ENCODE measurements at places on chromosomes 1 and 21.
A peak's percentile ranks its signal among the peaks of the same experiment; 100 is the strongest.

- DNase-seq = no peak
Measured at GRCh38 chr1:238484121-238484520, 593.4 kb upstream of the ZP4 start.

DNA sequence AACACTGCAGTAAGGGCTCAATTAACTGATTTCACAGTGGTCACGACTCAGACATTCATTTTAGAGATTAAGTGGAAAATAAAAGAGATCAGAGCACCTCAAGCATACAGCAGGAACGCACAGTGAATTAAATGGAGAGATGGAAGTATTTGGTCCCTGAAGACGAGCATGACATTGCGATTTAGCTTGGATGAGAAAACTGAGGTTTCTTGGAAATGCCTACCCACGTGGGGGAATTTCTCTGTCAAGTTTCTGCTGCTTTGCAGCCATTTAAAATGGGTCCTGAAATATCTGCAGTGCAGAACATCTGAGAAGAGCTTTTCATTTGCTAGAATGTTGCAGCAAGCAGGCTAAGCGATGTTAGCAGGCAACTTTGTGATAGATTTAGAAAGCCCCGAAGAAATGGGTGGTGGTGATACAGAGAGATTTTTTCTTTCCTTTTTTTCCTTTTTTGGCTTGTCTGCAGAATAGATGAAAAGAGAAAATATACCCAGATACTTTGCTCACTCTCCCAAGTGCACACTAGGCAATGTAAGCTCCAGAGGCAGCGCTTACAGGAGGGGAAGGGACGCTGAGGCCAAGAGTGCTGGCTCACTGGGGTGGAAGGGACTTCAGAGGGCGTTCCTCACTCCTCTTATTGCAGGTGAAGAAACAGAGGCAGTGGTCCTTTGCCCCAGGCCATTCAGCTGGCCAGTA, 258.0 kb downstream of the KCNJ6 start:
- no peak for DNase-seq

DNA sequence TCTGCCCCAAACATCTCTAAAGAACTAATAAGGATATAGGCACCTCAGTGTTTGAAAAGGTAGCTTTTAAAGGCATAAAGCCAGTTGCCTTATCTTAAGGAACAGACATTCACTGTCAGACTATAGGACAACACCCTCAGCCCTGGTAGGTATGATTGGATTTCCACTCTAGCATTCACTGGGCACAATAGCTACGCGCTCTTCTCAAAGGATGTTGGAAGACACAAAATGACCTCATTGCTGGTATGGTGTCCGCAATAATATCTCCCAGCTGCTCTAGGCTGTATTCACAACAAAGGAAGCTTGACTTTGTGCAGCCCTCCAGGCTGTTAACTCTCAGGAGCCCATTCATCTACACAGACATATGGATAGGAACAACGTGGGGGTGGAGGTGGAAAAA, 119.4 kb upstream of the CXADR start:
- DNase-seq = no peak

DNA sequence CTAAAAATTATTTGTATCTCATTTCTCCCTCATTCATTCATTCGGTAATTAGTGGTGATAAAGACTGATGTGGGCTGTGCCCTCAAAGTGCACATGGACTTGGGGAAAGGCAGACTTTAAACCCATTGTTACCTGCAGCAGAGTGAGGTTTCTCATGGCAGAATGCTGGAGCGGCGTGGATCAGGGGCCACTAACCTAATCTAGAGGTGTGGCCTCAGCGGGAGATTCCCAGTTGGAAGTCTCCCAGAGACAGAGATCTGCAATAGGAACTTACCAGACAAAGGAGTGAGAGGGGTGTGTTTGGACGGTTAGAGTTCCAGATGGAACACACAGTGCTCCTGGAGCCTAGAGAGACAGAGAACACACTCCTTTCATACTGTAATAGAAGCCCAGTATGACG, 73.5 kb downstream of the VPS26C start:
- DNase-seq = no peak

- DNase-seq = no peak
Measured at GRCh38 chr1:170872663-170873062, 62.7 kb upstream of the MROH9 start.

DNA sequence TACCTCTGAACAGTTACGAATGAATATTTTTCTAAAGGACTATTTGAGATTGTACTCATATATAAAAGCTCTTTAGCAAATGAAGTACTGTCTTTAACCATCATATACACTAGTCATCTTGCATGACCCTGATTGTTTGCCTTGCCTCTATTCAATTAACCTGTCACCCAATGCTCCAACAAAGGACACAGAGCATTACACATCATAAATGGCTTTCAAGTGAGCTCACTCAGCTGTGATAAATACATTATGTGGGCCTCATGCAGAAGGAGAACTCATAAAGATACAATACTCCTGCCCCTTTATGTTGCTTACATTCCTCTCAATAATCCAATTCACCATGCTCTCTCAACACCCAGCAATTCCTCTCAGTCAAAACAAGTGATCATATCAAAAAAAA, 993.0 kb upstream of the PRMT6 start:
- no peak for DNase-seq

DNA sequence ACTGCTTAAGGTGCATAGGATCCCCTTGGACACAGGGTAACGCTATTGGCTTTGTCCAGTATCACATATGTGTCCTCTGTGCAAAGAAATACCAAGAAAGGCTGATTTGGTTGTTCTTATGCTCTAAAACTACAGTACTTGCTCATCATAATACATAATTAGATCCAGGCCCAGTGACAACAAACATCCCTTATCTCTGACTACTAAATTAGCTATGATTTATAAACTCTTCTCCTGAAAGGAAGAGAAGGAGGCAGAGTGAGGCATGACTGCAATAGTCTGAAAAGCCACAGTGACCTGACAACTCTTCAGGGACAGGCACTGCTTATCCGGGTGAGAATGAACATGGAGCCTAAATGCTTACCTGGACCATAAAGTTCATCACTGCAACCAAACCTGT, 30.7 kb downstream of the MGST3 start:
- DNase-seq = no peak

DNA sequence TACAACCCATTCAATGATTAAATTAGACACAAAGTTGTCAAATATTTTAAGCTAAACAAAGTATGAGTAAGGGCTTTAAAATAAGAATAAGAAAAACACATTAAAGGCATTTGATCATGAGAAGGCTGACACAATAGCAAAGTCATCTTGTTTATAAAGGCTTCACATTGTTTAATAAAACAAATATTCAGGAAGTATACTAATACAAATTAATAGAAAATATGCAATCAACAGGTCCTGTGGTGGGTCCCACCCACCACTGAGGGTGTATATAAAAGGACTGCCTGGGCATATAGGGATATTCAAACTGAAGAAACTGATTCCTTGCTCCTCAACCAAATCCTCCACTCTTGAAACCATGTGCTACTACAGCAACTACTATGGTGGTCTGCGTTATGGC, at the start of gene KRTAP20-2:
TSS of gene KRTAP20-2 (plus strand) at position 301 of the 400 bp plus-strand sequence. CDS start at position 359, 58 bp downstream.
- DNase-seq = no peak

DNA sequence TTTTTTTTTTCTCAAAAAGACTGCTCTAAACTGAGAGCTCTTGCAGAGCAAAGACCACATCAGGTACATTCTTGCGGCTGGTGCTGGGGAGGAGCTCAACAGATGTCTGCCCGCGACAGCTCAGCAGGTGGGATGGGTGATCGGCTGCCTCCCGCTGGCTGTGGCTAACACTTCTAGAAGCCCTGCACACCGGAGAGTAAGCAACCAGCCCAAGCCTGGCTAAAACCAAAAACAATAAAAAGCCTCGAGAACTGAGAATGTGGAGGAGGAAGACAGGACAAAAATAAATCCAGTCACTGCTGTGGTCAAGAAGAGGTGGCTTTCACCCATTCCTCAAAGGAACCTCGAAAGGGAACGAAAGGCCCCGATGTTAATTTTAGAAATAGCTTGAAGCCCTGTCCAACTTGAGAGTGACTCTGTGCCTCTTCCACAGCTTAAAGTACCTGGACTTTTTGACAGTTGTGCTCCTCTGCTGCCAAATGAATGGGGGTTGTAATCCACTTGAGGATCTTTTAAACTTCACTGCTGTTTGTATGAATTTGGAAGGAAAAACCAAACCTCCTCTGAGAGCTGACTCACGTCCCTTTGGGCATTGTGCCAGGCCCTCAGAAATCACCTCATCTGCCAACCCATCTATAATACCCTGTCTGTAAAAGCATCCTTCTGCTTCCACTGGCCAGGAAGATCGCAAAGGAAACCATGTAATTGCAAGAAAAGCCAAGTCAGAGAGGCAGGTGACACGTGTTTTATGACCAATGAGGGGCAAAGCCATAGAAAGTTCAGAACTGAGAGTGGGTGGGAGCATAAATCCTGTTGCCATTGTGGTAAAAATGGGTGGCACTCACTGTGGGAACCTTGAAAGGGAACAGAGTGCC, 78.6 kb downstream of the KCNN3 start:
- peak; percentile 51 for DNase-seq

DNA sequence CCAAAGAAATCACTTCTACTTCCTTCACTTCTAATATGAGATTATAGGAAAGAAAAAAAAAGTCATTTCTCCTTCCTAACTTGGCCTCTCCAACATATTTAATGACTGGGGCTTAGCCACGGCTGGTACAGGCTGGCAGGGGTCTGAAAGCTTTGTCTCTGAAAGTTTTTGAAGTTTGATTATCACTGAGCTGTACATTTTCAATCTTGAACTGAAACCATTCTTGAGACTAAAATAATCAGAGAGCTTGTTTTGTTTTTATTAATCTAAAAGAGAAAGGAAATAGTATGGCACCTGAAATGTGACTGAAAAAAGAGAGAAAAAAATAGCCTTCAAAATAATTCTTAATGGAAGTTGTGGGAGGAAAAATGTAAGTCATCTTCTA, 3.8 kb upstream of the KRTAP19-8 start:
- no peak for DNase-seq

GRCh38 chr1:179828554-179829110, 49.0 kb downstream of the TOR1AIP2 start:
- no peak for DNase-seq

DNA sequence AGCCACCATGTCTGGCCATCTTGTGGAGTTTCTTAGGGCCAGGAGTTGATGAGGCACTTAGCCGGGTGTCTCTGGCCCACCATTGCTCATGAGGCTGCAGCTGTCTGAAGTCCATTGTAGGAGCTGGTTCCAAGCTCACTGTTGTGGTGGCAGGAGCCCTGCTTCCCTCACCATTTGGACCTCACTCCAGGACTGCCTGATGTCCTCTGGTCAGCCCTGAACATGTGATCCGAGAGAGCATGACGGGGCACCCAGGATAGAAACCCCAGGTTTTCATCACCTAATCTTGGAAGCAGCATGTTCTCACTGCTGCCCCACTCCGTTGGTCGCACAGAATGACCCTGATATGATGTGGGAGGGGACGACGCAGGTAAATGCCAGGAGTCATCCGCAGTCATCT, 56.2 kb upstream of the FAM3B start:
- no peak for DNase-seq

DNA sequence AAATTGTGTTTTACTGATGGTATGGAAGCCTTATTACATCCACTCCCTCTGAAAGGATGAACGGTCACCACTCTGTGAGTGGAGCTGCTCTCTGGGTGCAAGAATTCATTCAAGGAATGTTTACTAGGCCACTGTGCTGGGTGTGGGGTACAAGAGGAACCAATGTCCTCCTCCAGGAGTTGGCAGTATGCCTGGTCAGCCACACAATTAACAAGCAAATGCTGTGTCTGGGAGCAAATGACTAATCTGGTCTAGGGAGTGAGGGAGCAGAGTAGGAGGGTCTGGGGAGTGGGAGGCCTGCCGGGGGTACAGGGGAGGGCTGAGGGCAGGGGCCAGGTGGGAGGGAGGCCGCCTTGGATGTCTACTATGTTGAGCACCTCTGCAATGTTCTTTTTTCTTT, 27.2 kb upstream of the TDRD10 start:
- peak; percentile 56 for DNase-seq

DNA sequence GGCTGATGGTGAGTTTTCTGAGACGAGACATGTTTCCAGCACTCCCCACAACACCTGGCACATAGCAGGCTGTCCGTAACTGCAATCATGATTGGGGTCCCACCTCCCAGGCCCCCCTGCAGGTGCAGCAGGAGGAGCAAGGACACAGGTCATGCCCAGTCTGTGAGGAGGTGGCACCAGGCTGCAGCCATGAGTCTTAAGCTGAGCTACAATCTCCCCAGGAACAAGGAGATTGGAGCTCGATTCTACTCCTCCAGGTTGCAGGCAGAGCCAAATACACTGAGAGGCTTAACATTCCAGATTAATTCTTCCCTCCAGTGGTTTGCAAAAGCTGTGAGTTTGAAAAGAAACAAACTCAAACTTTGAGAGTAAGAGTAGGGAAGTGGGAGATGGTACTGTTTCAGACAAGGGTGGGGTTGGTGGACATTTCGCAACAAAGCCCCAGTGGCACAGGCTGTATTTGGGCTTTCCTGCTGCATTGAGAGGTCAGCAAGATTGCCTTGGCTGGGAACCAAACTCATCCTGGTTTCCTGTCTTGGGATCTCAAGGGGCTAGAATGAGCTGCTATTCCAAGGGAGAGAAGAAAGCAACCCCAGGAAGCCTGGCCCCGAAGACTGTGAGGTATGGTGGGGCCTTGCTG, 64.8 kb upstream of the GALNT2 start:
- DNase-seq = no peak

DNA sequence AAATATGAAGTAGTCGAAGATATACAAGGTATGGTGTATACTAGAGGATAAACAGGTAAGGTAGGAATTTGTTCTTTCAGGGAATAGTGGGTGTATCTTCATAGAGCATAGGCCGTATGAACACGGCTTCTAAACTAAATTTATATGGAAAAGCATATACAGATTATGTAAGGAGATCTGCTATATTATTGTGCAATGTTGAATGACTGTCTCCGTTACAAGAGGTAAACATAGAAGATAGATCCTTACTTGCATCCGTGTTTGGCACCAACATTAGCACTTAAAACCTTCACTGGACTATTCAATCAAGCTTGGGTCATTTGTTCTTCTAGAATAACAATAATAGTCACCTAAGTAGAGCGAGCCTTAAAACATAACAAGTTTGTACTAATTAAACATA, 45.9 kb downstream of the CLEC20A start:
- no peak for DNase-seq

DNA sequence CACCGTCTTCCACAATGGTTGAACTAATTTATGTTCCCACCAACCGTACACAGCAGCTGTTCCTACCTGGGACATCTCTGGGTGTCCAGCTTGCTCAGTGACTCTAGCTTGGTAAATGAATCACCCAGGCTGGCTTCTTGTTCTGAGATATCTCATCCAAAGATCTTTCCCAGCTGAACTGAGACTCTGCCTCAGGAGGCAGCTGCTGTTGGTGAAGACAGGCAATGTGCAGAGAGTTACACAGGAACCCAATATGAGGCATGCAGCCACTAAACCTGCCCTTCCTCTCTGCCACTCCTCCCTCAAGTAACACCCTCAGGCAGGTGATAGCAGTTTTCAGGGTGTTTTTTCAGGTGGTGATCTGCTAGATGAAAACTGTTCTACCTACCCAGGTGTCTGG, 14.0 kb upstream of the FOXO6 start:
- DNase-seq = no peak

Data from KBM-7 (cell line).